ENCODE measurements at places on chromosomes 6 and 20. TPM values are rescaled to one million over a fixed set of nuclear protein-coding genes. Genes with fewer than 3 reads are reported as not detected.

Gene STMND1
- not detected for total RNA-seq

Gene LHFPL5
- not detected for total RNA-seq

Gene KCTD20
- 48.0 TPM for total RNA-seq

Gene BMP7
- not detected for total RNA-seq

Gene PEX3
- total RNA-seq, result 19.7 TPM

Gene STX11
- 16.0 TPM for total RNA-seq

Gene CLDN20
- not detected for total RNA-seq

Gene ABRACL
- 182 TPM for total RNA-seq

Gene TFAP2C
- total RNA-seq, result not detected

Gene UNC5CL
- 2.5 TPM for total RNA-seq

Gene ARMH2
- total RNA-seq, result not detected

Gene GSTA4
- 18.5 TPM for total RNA-seq

Gene PTCRA
- not detected for total RNA-seq

Gene RAB5IF
- 113 TPM for total RNA-seq

Gene COL10A1
- not detected for total RNA-seq

Gene SALL4
- total RNA-seq, result not detected

Gene ERGIC3
- total RNA-seq, result 109 TPM

Gene IRF4
- total RNA-seq, result 689 TPM

Gene MOXD1
- total RNA-seq, result not detected

Gene CTCFL
- not detected for total RNA-seq

Gene CST5
- not detected for total RNA-seq

Gene BMP6
- total RNA-seq, result 0.40 TPM

Gene DDX43
- 0.15 TPM for total RNA-seq

Gene C6orf163
- 1.1 TPM for total RNA-seq

Gene ADGRF5
- total RNA-seq, result not detected

Gene SMLR1
- not detected for total RNA-seq

Gene MCM8
- 50.7 TPM for total RNA-seq

Gene PKHD1
- total RNA-seq, result 0.02 TPM

Gene C20orf141
- total RNA-seq, result not detected

Gene MTHFD1L
- 119 TPM for total RNA-seq

Gene HDAC2
- 95.1 TPM for total RNA-seq
